HFFc6 (cell line): ENCODE measurements at places on chromosomes 7 and 10. TPM values are rescaled to one million over a fixed set of nuclear protein-coding genes. Genes with fewer than 3 reads are reported as not detected.
A peak's percentile ranks its signal among the peaks of the same experiment; 100 is the strongest.

GRCh38 chr7:109986701-109987100 is 1104.2 kb upstream of the LRRN3 start:
- DNase-seq, result no peak

- DNase-seq, result no peak
These were observed 414.0 kb downstream of the PHTF2 start for GRCh38 chr7:78212476-78213060.

GRCh38 chr10:29083096-29083495 is 205.8 kb upstream of the LYZL1 start:
- no peak for DNase-seq

GRCh38 chr10:5940807-5941218 is 36.5 kb downstream of the IL15RA start:
- no peak for DNase-seq

GRCh38 chr10:34768261-34768971 is 46.7 kb downstream of the PARD3 start:
- DNase-seq, result no peak

- DNase-seq, result peak; percentile 59
These were observed 18.3 kb downstream of the FZD9 start for GRCh38 chr7:73451780-73452398.

DNA sequence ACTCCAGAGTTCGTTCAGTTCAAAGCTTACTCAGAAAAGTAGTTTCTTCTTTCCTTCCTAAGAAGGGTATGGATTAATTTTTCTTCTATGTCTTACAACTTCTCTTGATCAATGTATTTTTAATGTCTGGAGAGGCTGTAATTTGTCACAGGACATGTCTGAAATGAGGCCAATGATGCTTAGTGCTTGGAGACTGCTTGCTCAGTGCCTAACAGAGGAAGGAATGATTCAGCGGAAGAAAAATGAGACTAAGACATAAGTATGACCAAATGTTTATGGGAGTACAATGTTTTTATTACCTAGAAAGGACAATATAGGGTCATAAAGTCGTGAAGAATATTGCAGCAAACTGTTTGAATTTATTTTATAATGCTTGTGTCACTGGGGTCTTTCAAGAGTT is 43.3 kb downstream of the GPR37 start:
- no peak for DNase-seq

Gene HYAL4
- not detected in 3 replicates for total RNA-seq

Gene ACBD7
- total RNA-seq, result 0.68 and 0.80 TPM in 2 replicates

- DNase-seq, result no peak
These were observed 85.2 kb downstream of the SORBS1 start for GRCh38 chr10:95475827-95476468.

DNA sequence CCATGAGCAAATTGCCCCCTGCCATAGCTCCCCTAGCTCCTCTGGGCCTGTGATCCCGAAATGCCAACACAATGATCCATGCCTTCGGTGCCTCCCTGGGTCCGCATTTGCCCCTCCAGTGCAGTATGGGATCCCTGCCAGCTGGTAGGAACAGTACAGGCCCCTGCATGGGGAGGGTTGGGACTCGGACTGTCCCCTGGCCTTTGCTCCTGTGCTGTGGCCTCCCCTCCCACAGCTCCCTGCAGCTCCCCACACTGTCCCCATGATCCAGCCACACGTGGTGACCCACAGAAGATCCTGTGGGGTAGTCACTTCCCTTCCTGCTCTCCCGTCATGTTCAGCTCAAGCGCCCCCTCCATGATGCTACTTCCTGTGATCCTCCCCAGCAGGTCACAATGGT is 140.3 kb downstream of the MAPK8 start:
- DNase-seq, result no peak

Gene ELOVL3
- total RNA-seq, result 0.17 TPM in 1 of 3 replicates, not detected in the others

- DNase-seq, result no peak
These were observed 57.2 kb upstream of the FOXI2 start for GRCh38 chr10:127679642-127680255.

Gene FGL2
- total RNA-seq, result not detected in 3 replicates
